ENCODE measurements at places on chromosomes 11 and 22. TPM values are rescaled to one million over a fixed set of nuclear protein-coding genes. Genes with fewer than 3 reads are reported as not detected.

The SOX6 gene
- total RNA-seq: 46.1 TPM

The MUC2 gene
- not detected for total RNA-seq

The LYVE1 gene
- 1.2 TPM for total RNA-seq

The TRIM64C gene
- not detected for total RNA-seq

The OR10D3 gene
- not detected for total RNA-seq

The OR6T1 gene
- total RNA-seq: not detected

The SHANK2 gene
- 1.6 TPM for total RNA-seq

The CCDC89 gene
- 0.26 TPM for total RNA-seq

GRCh38 chr11:5626196-5626595, 1.4 kb downstream of the TRIM34 start:
- peaks cover 29% of the 10 kb centered on the region for H3K4me1 ChIP-seq
- peaks cover 2% of the 10 kb centered on the region for H3K36me3 ChIP-seq
- no peak overlapping the region for H3K27ac ChIP-seq
- H3K27me3 ChIP-seq: no peaks in the 10 kb centered on the region
- DNase-seq: no peak

- no peak overlapping the region for H3K27ac ChIP-seq
- peaks cover 34% of the 10 kb centered on the region for H3K27me3 ChIP-seq
- H3K4me3 ChIP-seq: no peak overlapping the region
- no peaks in the 10 kb centered on the region for H3K36me3 ChIP-seq
- H3K4me1 ChIP-seq: no peaks in the 10 kb centered on the region
Measured at GRCh38 chr11:79541466-79541865, 100.6 kb upstream of the TENM4 start.

GRCh38 chr11:24704716-24705115, 207.9 kb downstream of the LUZP2 start:
- no peak overlapping the region for H3K4me3 ChIP-seq
- no peaks in the 10 kb centered on the region for H3K27me3 ChIP-seq
- no peak for DNase-seq

GRCh38 chr11:119474682-119475596, 52.0 kb upstream of the THY1 start:
- no peaks in the 10 kb centered on the region for H3K36me3 ChIP-seq
- H3K4me1 ChIP-seq: peaks cover 27% of the 10 kb centered on the region
- H3K4me3 ChIP-seq: no peak overlapping the region
- no peak for DNase-seq
- H3K27me3 ChIP-seq: peaks cover 22% of the 10 kb centered on the region

DNA sequence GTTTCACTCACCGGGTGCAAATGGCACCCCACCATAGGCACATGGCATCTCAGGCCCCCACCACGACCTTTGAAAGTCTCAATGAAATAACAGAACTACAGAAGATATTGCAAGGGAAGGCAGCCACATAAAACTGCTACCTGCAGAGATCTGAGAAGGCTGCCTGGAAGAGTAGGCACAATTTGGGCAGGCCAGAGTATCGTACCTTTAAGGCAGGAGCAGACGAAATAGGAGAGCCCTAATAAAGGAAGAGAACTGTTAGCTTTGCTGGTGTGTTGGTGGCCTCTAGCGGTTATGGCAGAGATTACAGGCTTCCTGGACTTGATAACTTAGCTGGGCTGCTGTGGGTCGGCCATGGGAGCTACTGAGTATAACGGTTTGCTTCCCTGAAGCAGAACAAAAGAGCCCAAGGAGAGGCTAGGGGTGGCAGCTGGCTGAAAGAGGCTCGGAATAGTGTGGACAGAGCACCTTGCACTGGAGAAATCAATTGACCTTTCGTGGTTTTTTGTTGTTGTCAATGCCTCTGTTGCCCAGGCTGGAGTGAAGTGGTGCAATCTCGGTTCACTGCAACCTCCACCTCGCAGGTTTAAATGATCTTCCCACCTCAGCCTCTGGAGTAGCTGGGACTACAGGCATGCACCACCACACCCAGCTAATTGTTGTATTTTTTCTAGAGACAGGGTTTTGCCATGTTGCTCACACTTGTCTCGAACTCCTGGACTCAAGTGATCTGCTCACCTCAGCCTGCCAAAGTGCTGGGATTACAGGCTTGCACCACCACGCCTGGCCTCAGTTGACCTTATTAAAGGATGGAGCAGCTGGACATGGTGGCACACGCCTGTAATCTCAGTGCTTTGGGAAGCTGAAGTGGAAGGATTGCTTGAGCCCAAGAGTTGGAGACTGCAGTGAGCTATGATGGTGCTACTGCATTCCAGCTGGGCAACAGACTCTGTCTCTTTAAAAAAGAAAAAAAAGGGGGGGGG, 4.8 kb downstream of the SDF2L1 start:
- no peak overlapping the region for H3K27ac ChIP-seq
- H3K36me3 ChIP-seq: peaks cover 6% of the 10 kb centered on the region
- no peak for DNase-seq
- H3K4me3 ChIP-seq: no peak overlapping the region

- no peak overlapping the region for H3K27ac ChIP-seq
- no peak for DNase-seq
- H3K4me3 ChIP-seq: no peak overlapping the region
- H3K4me1 ChIP-seq: no peaks in the 10 kb centered on the region
Measured at GRCh38 chr11:117621226-117621625, 175.8 kb downstream of the DSCAML1 start.

DNA sequence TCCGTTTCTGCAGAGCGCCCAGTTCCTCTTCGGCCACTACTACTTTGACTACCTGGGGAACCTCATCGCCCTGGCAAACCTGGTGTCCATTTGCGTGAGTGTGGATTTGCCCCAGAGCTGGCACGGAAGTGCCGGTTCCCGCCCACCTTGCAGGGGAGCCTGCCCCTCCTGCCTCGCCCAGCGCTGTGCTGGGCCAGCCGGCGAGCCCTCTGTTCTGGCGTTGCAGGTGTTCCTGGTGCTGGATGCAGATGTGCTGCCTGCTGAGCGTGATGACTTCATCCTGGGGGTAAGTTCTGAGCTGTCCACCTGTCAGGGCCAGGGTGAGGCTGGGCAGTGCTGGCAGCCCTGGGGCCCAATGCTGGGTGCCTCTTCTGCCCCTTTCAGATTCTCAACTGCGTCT, 29.8 kb downstream of the TPCN2 start:
- no peak for DNase-seq
- H3K27me3 ChIP-seq: no peaks in the 10 kb centered on the region
- peaks cover 32% of the 10 kb centered on the region for H3K4me1 ChIP-seq
- H3K36me3 ChIP-seq: peaks cover 6% of the 10 kb centered on the region

- DNase-seq: no peak
- peaks cover 27% of the 10 kb centered on the region for H3K4me1 ChIP-seq
- H3K27ac ChIP-seq: no peak overlapping the region
- no peak overlapping the region for H3K4me3 ChIP-seq
- H3K36me3 ChIP-seq: peaks cover 33% of the 10 kb centered on the region
Measured at GRCh38 chr11:10580623-10581022, 12.2 kb upstream of the LYVE1 start.

DNA sequence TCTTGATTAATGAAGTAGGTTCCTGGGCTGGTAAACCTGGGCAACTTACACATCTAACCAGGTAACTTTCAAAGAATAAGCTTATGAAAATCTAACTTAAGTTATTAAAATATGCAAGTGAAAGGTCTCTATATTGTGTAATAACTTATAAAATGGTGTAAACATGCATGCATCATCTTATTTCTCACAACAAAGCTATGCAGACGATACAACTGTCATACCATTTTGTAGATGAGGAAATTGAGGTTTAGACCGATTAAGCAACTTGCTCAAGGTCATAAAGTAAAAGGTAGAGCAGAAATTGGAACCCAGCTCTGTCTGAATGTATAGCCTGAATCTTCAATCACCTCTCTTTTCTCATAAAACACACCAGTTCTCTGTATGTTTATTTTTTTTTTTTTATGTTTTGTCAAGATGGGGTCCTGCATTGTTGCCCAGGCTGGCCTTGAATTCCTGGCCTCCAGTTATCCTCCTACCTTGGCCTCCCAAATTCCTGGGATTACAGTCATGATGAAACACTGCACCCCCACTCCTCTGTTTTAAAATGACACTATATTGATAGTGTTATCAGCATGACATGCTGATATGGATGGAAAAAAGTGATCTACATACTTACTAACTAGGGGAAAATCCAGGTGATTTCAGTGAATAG, 109.6 kb downstream of the SGSM3 start:
- H3K36me3 ChIP-seq: no peaks in the 10 kb centered on the region
- no peak overlapping the region for H3K4me3 ChIP-seq
- H3K27me3 ChIP-seq: no peaks in the 10 kb centered on the region
- no peak for DNase-seq

DNA sequence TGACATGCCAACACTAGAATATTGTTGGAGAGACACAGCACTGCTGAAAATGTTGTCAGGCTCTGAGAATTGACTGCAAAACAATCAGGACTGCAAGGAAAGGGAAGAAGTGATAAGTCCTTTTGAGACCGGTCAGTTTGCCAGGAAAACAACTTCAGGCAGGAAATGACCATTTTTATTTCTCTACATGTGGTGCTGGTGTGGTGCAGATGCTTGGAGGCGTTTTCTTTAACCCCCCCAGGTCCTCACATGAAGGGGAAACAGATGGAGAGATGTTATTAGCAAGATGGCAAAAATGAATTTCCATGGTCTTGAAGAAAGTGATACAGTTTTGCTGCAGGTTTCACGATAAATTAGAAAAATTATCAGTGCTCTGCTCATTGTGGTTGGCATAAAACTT, 5.7 kb downstream of the AP2A2 start:
- H3K27ac ChIP-seq: peak overlapping the region; percentile 58
- H3K4me1 ChIP-seq: peaks cover 54% of the 10 kb centered on the region
- H3K27me3 ChIP-seq: no peaks in the 10 kb centered on the region
- H3K36me3 ChIP-seq: no peaks in the 10 kb centered on the region
- H3K4me3 ChIP-seq: no peak overlapping the region

DNA sequence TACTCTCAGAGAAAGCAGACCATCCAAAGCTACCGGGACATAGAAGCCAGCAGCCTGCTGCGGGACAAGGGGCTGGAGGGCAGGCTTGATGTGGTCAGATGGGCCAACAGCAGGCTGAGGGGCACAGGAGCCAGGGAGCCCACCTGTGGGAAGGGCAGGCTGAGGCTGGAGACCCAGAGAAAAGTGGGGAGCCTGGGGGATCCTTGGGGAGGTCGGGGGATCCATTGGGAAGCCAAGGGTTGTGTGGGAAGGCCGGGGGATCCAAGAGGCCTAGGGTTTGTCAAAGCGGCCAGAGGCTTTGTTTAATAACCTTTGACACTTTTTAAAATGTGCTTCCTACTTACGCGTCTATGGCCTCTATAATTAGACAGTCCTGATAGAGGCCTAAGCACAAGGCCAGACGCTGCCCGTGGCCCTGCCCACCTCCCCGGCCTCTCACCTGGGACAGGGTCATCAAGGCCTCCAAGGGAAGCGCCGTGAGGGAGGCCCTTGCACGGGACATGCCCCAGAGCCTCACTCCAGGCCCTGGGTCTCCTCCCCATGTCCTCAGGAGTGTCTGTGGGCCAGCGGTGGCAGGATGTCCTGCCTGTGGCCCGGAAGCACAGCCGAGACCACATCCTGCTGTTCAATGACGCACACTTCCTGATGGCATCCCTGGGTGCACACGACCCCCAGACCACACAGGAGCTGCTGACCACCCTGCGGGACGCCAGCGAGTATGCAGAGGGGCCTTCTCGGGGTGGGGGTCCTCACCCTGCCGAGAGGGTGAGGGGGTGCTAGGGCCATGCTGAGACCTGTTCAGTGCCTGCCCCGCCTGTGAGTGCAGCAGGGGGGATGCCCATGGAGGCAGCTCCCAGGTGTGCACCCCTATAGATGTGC, 8.6 kb upstream of the GTSE1 start:
- H3K4me1 ChIP-seq: no peaks in the 10 kb centered on the region
- no peak for DNase-seq
- no peak overlapping the region for H3K27ac ChIP-seq
- H3K27me3 ChIP-seq: no peaks in the 10 kb centered on the region

- H3K4me3 ChIP-seq: no peak overlapping the region
- H3K36me3 ChIP-seq: no peaks in the 10 kb centered on the region
- no peak overlapping the region for H3K27ac ChIP-seq
- peaks cover 2% of the 10 kb centered on the region for H3K27me3 ChIP-seq
- DNase-seq: no peak
- H3K4me1 ChIP-seq: peaks cover 2% of the 10 kb centered on the region
Measured at GRCh38 chr11:123144707-123145106, 50.3 kb downstream of the CLMP start.

DNA sequence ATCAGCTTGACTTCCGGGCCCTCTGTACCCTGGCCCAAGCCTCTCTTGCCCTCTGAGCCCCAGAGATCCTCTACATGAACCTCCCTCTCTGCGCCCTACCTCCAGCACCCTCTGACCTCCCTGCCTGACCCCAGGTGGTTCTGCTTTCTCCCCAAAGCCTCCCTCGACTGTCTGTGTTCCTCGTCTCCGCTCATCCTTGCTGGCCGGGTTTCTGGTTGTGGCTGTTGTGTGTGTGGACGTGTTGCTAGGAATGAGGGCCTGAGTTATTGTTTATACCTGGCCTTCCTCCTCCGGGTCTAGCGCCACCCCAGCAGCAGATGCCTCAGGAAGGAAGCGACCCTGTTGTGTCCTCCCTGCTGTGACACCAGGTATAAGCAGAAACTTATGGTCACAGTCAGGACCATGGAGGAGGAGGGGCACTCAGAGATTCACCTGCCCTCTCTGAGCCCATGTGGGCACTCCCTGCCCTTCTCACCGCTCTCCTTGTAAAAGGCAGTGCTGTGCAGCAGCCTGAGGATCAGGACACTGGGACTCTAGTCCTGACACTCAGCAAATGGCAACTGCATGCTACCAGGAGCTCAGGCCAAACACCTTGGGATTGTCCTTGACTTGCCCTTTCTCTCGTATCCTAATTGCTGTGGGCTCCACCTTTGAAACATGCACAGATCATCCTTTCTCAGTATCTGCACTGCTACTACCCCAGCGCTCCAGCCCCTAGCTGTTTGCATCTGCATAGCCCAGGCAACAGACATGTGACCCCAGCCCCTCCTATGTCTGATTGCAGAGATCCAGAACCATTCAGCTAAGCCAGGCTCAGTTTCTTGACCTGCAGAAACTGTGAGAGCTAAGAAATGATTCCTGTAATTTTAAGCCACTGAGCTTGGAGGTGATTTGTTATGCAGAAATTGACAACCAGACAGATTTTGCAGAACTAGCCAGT, 140.1 kb downstream of the ST3GAL4 start:
- DNase-seq: no peak
- peaks cover 4% of the 10 kb centered on the region for H3K27me3 ChIP-seq
- H3K36me3 ChIP-seq: no peaks in the 10 kb centered on the region
- no peak overlapping the region for H3K27ac ChIP-seq
- no peak overlapping the region for H3K4me3 ChIP-seq
- no peaks in the 10 kb centered on the region for H3K4me1 ChIP-seq

DNA sequence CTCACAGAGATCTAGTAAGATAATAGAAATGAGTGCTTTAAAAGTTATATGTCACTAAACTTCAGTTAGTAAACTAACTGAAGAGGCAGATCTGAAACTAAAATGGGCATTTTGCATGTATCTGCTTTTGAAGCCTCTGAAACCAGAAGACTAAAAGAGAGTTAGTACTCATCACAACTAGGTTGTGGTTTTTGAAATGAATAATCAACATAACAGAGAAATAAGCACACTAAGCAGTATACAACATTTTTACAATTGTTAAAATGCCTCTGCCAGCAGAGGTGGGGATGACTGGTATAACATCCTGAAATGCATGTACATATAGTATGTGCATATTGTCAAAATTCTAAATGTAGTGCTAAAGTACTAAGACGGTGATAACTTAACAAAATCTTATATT, 564.5 kb downstream of the DLG2 start:
- no peaks in the 10 kb centered on the region for H3K4me1 ChIP-seq
- H3K36me3 ChIP-seq: no peaks in the 10 kb centered on the region
- no peak overlapping the region for H3K27ac ChIP-seq
- H3K27me3 ChIP-seq: peaks cover 3% of the 10 kb centered on the region

GRCh38 chr22:45358127-45358526, 48.4 kb downstream of the FAM118A start:
- no peak overlapping the region for H3K27ac ChIP-seq
- no peak for DNase-seq
- H3K4me3 ChIP-seq: no peak overlapping the region
- H3K4me1 ChIP-seq: no peaks in the 10 kb centered on the region
- H3K27me3 ChIP-seq: peaks cover 14% of the 10 kb centered on the region

Data from chondrocyte (in vitro differentiated cells).